ENCODE measurements at places on chromosomes 11 and 22.

DNA sequence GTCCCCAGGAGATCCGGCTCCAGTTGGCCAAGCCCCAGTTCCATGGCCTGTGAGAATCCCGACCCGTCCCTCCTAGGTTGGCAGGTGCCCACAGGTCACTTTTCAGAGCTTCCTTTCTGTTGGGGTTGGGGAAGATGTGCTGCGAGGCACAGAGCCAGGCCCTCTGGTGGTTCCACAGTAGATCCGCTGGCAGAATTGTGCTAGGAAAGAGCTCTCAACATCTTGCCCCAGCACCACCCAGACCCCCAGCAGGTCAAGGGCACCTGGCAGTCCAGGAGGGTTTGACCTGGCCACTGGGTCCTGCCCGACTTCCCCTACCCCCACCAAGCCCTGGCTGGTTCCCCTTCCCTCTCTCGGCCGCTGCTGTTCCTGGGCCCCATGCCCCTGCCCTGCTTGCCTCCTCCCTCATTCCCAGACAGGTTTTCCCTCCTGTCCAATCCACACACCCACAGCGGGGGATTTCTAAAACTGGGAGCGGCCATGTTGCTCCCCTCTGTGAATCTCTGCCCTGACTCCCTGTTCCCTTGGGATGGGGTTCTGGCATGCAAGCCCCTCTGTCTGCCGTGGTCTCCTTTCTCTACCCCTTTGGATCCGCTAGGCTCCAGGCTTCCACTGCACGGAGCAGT, 26.2 kb upstream of the GCAT start:
- no peak for DNase-seq

DNA sequence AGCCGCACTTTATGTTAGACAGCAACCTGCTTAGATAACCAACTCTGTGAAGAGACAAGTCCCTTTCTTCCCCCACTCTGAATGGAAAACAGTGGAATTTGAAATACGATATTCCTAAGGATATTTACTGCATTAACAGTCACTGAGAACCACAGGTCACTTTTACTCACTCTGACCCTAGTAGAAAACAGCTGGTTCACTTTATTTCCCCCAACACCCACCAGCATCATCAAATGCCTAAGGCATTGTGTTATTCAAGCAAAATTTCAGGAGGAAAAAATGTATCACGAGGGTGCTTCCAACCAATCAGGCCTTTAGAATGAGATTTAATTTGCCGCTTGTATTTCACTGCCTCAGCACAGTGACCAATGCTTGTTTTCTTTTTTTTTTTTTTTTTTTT, 1134.1 kb upstream of the CCDC90B start:
- no peak for DNase-seq

GRCh38 chr11:83835423-83835822, 549.3 kb upstream of the CCDC90B start:
- no peak for DNase-seq

GRCh38 chr22:49768951-49769690, 58.6 kb downstream of the BRD1 start:
- no peak for DNase-seq

DNA sequence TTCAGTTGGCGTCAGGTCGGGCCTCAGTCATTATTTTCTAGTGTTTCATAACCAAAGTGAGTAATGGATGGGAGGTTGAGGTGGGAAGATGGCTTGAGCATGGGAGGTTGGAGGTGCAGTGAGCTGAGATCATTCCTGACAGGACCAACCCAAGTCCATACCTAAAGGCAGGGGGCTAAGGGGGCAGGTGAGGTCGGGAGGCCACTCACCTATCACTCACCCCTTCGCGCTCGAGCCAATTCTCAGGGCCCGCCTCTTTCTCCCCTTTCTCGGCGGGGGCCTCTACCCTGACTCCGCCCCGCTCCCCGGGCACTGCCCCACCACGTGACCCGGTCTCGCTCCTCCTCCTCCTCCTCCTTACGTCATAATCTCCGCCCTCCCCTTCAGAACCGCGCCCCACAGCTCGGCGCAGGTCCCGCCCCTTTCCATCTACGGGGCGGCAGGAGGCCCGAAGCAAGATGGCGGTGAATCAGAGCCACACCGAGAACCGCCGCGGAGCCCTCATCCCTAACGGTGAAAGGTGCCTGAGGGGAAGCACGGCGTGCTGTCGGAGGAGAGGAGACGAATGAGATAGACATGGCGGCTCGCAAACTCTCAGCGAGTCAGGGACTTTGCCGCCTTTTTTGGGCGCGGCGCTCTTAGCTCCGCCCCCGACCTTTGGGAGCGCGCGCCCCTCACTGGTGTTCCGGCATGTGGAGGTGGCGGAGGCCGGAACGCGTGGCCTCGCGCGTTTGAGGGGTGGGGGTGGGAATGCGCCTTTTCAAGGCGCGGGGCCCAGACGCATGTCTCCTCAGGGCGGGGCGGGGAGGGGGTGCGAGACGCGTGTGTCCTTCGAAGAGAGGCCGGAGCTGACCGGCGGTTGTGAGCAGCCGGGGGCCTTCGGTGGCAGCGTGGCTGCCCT, at the start of gene WBP2NL:
WBP2NL (plus strand) TSS at position 428 of the 901 bp plus-strand sequence; CDS start at position 459, 31 bp downstream.
- DNase-seq, result peak; percentile 82

DNA sequence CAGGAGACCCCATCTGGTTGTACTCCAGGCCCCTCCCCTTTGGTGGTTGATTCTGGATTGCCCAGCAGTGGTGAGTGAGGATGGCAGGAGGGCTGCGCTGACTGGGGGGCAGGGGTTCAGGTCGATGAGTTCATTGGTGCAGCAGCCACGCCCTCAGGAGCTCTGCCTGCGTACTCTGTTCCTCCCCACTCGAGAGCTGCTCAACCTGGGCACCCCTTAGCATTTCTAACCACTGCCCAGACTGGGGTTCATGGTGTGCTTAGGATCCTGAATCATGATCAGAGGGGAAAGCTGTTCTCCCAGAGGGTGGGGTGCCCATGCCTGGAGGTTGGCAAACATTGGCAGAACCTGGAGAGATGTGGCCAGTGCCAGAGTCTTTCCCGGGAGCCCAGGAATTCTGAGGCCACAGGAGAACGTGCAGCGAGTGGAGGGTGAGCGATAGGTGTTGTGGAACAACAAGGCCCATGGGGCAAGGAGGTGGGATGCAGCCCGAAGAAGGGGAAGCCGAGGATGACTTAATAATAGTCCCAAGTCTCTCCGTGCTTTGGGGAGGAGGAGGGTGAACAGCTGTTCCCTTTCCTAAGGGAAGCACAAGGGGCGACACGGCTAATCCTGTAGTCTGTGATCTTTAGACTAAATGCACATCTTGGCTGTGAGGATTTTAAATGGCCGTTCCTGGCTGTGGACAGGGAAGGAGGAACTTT, 75.5 kb downstream of the SCN3B start:
- DNase-seq, result no peak

DNA sequence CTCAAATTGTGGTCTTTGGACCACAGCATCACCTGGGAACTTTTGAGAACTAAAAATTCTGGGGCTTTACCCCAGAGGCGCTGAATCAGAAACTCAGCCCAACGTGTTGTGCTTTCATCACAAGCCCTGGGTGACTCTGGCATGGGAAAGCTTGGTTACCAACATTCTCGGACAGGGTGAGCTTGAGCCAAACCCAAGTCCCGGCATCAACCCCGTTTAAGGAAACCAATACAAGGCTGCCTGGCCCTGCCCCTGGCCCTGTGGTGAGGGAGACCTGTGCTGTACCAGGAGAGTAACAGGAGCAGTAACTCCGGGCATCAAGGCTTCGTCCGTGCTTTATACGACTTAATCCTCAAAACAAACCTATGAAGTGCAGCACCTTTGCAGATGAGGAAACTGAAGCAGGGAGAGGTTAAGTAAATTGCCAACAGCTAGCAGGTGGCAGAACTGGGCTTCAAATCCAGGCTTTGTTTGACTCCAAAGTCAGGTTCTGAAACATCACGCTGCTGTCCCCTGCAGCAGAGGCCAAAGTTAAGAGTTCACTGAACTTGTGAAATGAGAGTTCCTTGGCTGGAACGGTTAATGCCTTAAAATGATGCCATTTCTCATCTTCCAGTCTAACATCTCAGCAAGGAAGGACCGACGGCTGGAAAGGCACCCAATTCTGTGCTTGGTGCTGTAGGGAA, 64.1 kb upstream of the BID start:
- DNase-seq, result no peak

GRCh38 chr22:43272301-43272700, 70.9 kb downstream of the SCUBE1 start:
- no peak for DNase-seq

DNA sequence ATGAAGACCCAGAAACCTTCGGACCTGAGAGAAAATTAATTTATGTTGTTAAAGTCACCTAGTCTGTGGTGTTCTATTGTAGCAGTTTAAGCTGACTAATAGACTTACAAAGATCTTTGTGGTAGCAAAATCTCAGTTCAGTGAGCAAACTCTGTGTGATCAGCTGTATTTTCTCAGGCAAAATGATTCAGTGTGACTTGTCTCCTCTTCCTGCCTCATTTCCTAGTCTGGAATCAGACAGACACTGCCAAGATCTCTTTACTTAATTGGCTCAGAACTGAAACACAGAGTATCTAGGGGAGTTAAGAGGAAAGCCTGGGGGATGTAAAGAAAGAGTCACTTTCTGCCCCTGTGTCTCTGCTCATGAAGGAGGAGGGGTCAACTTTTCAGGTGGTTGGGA, 564.7 kb downstream of the KCNA4 start:
- no peak for DNase-seq

- no peak for DNase-seq
Measured at GRCh38 chr11:34104680-34105078, 750 bp upstream of the NAT10 start.

DNA sequence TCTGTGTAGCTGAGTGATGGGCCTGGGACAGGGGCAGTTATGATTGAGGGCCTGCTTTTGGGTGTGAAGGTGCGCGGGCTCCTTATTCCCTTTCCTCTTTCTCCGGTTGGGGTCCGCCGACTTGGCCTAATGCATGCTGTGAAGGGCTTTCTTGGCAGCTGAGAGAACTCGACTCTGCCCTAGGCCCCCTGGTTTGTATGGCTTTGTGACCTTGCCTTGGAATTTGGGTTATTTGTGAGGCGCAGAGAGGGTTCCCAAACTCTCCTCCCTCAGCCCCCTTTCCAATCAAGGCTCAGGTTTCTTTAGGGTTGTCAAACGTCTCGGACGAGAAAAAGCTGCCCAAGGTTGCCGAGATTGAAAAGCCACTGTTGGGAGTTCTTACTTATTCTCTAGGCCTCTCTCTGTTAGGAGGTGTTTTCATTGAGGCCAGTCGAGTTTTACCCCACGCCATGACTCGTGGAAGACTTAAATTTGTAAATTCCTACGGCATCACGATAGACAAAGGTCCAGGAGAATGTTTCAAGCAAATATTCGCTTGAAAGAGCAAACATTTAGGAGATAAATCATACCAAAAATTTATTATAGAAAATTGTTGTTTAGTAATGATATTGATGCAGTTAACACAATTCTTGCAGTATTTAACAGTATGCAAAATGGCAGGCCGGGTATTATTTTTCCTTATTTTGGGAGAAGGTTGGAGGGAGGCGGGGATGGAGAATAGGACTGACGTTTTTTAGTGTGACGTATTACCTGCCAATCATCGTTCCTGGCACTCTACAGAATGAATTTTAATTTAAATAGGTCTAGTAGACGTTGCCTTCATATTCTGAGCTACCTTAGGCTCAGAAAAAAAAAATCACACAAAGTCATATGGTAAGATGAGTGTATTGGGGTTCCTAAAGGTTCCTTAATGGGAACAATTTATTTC, 689 bp downstream of the PDHX start:
- DNase-seq, result peak; percentile 52

- no peak for DNase-seq
Measured at GRCh38 chr11:18599739-18600230, at the start of gene MISFA. Gene MISFA (plus strand): TSS chr11:18599789. CDS start chr11:18599929, 140 bp downstream.

DNA sequence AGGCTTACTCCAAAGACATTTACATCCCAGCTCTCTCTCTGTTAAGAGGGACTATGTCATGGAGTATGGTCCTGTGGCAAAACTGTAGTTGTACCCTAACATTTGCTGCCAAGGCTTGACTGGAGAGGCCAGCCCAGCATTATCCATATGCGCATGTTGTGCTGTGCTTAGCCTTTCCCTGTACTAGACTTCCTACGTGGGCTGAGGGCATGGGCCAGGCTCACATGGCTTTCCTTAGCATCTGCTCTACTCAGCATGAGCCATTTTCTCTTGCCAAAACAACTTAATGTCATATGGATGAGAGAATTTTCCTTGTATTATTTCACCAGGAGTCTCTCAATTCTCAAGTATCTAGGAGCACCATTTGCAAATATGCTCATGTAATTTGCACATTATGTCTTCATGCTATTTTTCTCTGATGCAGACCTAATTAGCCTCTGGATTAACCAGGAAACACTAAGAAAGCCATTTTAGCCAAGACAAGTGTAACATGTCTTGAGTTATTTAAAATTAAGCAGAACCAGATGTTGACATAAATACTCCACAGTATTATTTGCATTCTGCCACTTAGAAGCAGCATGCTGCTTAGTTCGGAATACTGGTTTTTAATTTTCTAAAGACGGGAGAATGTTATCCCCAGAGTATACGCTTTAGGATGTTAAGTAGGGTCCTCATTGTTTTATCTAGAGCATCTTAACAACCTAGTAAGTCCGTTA, 71.7 kb upstream of the FAR1 start:
- DNase-seq, result no peak

DNA sequence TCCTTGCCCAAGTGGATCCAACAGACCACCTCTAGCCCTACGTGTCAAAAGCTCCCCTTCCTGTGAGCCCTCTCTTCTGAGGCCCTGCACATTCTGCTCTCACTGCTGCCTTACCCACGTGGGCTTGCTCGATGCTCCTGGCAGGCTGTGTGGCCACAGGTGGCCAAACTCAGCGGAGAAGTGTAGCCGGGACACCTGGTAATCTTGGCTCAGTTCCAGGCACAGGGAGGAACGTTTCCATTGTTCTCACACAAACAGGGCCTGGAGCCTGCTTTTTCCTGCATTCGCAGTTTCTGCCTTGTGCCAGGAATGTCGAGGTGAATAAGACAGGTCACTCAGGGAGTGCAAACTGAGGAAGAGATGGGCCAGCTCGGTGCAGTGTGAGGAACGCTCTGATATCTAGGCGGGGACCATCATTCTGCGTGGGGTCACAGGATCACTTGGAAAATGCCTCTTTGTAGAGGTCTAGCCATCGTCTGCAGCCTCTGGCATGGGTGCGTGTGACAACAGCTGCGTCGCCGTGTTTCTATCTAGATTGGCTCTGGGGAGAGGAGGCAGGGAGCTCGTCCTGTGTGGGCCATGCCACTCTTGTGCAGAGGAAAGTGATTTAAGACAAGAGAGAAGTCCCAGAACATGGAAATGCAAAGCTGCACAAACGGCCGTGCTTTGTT, 127.6 kb upstream of the PARVA start:
- DNase-seq, result peak; percentile 97

DNA sequence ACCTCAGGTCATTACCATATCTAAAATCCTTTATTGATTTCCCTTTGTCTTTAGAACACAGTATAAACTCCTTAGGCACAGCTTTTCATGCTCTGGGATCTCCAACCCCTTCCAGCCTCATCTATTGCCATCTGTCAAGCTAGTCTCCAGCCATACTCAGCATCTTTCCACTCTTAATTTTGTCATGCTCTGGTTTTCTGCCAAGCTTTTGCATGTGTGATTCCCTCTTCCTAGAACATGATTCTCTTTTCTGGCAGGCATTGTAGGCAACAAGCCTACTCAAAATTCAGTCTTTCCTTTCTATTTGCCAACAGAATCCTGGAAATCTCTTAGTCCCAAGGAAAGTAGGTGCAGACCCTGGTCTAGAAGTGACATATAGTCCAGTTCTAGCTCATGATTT, 35.5 kb upstream of the SLC6A5 start:
- DNase-seq, result no peak

- DNase-seq, result no peak
Measured at GRCh38 chr11:115217726-115218311, 286.4 kb downstream of the CADM1 start.

All from NCI-H748 treated with DMSO at 0.1 percent for 48 hours (cell line).